ENCODE measurements at places on chromosomes 5 and 9. TPM values are rescaled to one million over a fixed set of nuclear protein-coding genes. Genes with fewer than 3 reads are reported as not detected.

Gene GABRA1
- total RNA-seq, result not detected

- DNase-seq, result peak; percentile 96
- peaks cover 9% of the 10 kb centered on the region for H3K27me3 ChIP-seq
- H3K27ac ChIP-seq, result peak within 1 kb of the TSS; percentile 89
- peaks cover 34% of the 10 kb centered on the region for H3K4me1 ChIP-seq
Observed at GRCh38 chr5:76818844-76819831, at the start of gene F2RL1. TSS of gene F2RL1 (plus strand) at chr5:76819030. CDS start at chr5:76819183, 153 bp downstream.

GRCh38 chr9:69486498-69486897, 161.5 kb downstream of the ENTREP1 start:
- H3K27ac ChIP-seq, result no peak overlapping the region
- no peak for DNase-seq
- no peak overlapping the region for H3K4me3 ChIP-seq
- H3K4me1 ChIP-seq, result no peaks in the 10 kb centered on the region
- H3K27me3 ChIP-seq, result no peaks in the 10 kb centered on the region
- H3K36me3 ChIP-seq, result no peaks in the 10 kb centered on the region

GRCh38 chr5:77209495-77210090, 887 bp upstream of the PDE8B start:
- H3K36me3 ChIP-seq, result no peaks in the 10 kb centered on the region
- H3K4me1 ChIP-seq, result peaks cover 11% of the 10 kb centered on the region
- peak overlapping the region; percentile 72 for H3K27ac ChIP-seq
- no peak for DNase-seq
- peaks cover 17% of the 10 kb centered on the region for H3K27me3 ChIP-seq

- H3K4me3 ChIP-seq, result no peak overlapping the region
- no peaks in the 10 kb centered on the region for H3K27me3 ChIP-seq
- no peak for DNase-seq
- no peak overlapping the region for H3K27ac ChIP-seq
Observed at GRCh38 chr5:139076111-139076510, 122.1 kb downstream of the SIL1 start.

DNA sequence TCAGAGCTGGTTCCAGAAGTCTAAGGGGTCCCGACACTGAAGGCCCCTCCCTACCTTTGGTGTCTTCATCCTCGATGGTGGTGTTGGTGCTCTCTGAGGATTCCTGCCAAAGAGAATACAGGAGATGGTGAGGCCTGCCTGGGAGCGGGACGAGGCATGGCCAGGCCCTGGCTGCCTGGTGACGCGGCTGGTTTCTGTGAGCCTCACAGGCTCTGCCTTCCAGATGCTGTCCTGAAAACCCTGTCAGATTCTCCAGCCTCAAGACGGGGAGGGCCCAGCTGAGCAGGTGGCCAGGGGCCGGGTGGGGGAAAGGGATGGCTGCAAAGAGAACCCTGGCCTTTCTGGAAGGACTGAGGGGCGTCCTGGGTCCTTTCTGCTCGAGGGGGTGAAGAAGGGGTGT, 48.8 kb downstream of the SLC6A7 start:
- no peaks in the 10 kb centered on the region for H3K4me1 ChIP-seq
- H3K4me3 ChIP-seq, result no peak overlapping the region
- H3K27me3 ChIP-seq, result no peaks in the 10 kb centered on the region
- DNase-seq, result no peak

DNA sequence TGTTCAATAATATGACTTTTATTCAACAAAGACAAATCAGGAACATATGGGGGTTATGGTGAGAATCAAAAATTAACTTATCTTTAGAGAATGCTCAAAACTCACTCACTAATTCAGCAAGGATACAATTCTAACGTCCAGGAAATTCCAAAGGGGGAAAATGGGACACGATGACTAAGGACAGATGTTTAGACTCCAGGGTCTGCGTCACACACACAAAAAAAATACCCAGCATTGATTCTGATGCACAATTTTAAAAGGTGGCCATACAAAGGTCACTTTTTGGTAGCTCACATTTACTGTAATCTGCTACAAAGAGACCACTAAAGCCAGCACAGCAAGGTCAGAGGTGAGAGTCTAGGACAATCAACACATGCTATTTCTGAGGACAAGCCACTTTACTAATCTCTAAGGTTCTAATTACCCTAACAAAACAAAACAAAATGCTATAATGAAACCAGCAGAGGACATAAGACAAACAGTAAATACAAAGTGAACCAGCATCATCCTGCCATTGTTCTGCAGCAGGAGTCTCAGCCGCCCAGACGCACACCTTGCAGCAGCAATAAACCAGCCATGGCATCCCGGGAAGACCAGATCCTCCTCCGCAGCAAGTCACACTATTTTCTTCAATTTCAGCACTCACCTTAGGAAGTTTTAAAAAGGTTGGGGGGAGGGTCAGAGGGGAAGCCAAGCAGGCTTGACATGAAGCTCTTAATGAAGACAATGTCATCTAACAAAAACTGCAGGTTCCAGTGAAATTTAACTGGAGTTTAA, 57.8 kb downstream of the TTC39B start:
- no peaks in the 10 kb centered on the region for H3K27me3 ChIP-seq
- DNase-seq, result peak; percentile 30
- peaks cover 24% of the 10 kb centered on the region for H3K4me1 ChIP-seq
- H3K36me3 ChIP-seq, result no peaks in the 10 kb centered on the region

- DNase-seq, result peak; percentile 32
- no peaks in the 10 kb centered on the region for H3K4me1 ChIP-seq
- H3K36me3 ChIP-seq, result no peaks in the 10 kb centered on the region
- H3K4me3 ChIP-seq, result no peak overlapping the region
- H3K27me3 ChIP-seq, result no peaks in the 10 kb centered on the region
Observed at GRCh38 chr9:84374013-84374412, 33.5 kb upstream of the SLC28A3 start.

GRCh38 chr9:94649100-94649819, 9.9 kb upstream of the FBP1 start:
- H3K27ac ChIP-seq, result peak overlapping the region; percentile 33
- no peak overlapping the region for H3K4me3 ChIP-seq
- no peaks in the 10 kb centered on the region for H3K36me3 ChIP-seq
- H3K4me1 ChIP-seq, result peaks cover 12% of the 10 kb centered on the region
- H3K27me3 ChIP-seq, result no peaks in the 10 kb centered on the region

DNA sequence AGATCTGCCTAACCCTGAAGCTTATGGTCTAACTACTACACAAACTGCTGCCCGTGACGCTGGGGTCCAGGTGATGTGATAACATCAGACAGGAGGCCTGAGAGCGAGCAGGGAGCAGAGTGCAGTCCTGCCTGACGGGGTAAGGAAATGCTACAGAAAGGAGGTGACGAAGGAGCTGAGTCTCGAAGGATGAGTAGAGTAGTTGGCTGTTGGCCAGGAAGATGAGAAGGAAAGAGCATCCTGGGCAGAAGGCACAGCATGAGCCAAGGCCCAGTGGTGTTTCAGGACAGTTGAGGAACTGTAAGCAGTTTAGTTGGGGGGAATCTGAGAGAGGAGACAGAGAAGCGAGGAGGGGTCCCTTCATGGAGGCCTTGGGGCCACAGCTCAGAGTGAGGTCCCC, 136.0 kb upstream of the TBC1D2 start:
- no peaks in the 10 kb centered on the region for H3K4me1 ChIP-seq
- no peak for DNase-seq
- H3K27ac ChIP-seq, result no peak overlapping the region
- no peaks in the 10 kb centered on the region for H3K27me3 ChIP-seq
- H3K4me3 ChIP-seq, result no peak overlapping the region
- no peaks in the 10 kb centered on the region for H3K36me3 ChIP-seq
